CD4-positive, alpha-beta T cell treated with Interleukin-6 for 4 hours (primary cell): ENCODE measurements at places on chromosomes 11 and 22.

GRCh38 chr11:94747146-94747545 lies 21.0 kb upstream of the AMOTL1 start:
- no peak for DNase-seq

DNA sequence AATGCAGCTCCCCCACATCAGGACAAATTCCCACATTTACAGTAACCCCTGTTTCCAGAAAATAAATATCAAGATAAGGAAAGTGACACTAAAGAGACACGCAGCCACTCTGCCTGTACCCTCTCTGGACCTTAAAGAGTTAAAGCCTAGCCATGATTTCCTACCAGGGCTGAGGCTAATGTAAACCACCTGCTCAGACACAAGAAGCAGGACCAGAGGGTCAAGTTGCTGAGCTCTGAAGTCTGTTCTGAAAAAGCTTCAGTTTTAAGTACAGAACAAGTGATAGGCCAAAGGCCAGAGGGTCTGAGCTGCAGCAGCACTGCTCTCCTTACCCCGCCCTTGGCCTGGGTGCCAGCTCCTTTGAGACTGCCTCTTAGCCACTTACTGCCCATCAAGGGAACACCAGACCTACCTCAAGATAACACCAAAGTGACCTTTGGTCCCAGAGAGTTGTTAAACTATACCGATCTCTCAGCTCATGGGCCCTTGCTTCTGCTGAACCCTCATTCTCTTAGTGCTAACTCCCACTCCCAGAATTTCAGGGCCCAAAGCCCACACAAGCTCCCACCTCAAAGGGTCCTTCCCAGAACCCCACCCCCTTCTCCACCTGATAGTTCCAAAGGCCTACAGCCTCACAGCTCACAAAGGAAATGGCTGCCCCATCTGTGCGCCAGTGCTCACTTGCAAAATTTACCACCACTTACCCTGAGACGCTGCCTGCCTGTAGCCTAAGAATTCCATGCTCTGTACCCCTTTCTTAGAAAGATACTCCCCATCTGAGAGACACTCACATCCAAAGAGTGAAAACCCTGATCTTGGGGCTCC lies 40.5 kb downstream of the IL18BP start:
- peak; percentile 24 for DNase-seq

GRCh38 chr11:64409707-64410403 lies 50.9 kb downstream of the RPS6KA4 start:
- no peak for DNase-seq

DNA sequence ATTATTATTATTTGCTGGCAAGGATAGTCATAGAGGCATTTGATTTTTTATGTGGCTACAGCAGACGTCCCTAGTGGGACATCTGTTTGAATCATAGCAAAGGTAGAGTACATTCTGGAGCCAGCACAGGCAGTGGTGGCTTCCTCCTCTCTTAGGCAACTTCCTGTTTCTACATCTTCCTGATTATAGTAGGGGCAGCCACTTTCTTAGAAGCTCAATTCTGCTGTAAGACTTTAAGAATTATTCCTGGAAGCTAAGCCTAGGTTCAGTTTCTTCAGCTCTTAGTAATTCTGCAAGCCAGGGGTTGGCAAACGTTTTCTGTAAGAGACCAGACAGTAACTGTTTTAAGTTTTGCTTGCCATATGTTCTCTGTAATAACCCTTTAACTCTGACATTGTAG lies 129.3 kb upstream of the TENM4 start:
- no peak for DNase-seq

DNA sequence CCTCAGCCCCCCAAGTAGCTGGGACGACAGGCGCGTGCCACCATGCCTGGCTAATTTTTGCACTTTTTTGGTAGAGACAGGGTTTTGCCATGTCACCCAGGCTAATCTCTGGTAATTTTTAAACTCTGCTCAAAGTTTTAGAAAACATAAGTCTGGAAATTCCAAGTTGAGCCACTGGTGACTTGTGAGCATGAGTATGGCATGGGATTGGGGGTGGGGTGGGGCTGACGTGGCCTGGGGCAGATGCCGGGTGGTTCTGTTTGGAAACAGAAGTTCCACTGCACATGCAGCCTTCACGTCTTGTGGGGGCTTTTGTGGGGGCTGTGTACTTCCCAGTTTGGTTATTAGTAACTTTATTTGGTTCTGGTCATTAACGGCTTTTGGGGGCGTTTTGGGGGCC lies 67.3 kb downstream of the PTPRJ start:
- no peak for DNase-seq

DNA sequence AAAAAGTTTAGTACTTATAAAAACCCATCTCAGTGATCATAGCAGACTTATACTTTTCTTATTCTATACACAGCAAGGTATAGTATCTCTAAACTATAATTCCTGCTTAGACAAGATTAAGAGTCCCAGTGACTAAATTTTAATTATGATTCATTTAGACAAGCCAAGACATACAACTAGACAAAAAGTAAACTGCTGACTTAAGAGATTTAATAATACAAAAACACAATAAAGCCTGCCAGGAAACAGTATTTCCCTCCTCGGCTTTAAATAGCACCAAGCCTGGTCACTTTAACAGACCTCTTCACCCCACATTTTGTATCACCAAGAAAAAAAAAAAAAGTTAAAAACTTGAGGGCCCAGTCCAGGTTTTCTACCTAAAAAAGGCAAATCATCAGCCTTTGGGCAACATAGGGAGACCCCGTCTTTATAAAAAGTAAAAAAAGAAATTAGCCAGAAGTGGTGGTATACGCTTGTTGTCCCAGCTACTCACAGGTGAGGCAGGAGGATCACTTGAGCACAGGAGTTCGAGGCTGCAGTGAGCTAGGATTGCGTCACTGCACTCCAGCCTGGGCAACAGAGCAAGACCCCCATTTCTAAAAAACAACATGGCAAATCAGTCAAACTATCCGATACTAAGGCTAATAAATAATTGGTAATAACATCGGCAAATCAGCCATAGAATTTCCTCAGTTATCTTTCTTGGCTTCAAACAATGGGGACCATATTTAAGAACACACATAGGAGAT lies 53.8 kb downstream of the SIK3 start:
- no peak for DNase-seq

- DNase-seq, result no peak
Measured at GRCh38 chr22:32501836-32502752, 27.5 kb downstream of the FBXO7 start.

- no peak for DNase-seq
Measured at GRCh38 chr11:13423372-13423771, 39.6 kb downstream of the BTBD10 start.

DNA sequence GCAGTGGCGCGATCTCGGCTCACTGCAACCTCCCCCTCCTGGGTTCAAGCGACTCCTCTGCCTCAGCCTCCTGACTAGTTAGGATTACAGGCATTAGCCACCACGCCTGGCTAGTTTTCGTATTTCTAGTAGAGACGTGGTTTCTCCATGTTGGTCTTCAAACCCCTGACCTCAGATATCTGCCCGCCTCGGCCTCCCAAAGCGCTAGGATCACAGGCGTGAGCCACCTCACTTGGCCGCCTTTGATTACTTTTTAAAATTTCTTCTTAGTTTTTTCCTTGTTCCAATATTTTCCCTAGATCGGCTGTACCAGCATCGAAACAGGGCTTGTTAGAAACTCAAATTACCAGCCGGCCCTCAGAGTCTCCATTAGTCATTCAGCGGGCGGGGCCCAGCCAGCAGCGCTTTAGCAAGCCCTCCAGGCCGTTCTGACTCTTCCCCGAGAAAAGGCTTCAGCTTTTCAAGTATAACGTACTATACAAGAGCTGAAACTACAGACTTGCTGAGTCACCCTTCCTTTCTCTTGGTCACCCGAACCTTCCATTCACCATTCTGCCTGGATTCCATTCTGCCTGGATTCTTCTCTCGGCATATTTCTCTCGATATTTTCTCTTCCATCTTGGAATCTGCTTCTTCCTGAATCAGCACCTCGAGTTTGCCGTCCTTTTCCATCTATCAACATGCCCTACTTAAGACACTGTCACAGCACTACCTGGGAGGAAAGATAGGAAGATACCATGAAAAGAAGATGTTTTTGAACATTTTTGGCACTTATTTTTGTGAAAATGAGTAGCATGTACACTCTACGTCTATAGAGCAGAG lies 6.7 kb upstream of the CAPRIN1 start:
- DNase-seq, result no peak

DNA sequence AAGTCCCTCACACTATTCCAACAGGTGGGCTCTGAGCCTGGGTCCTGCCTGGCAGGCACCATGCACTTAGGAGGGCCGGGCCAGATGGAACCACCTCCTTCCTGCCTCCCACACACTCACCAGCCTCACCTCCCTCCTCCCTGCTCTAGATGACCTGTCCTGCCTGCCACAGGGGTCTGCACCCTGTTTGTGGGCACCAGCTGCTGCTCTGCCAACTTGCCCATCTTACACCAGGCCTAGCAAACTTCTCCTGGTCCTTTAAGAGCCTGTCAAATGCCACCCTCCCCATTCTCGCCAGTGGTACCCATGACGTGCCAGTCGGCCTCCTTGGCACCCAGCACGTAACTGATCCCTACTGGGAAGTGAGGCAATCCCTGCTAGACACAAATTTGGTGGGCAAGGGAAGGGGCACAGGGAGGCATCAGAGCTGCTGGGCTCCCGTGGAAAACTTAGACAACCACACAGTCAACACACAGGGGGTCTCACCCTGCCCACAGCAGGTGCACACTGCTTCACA lies 3.1 kb downstream of the MOB2 start:
- DNase-seq, result peak; percentile 0

DNA sequence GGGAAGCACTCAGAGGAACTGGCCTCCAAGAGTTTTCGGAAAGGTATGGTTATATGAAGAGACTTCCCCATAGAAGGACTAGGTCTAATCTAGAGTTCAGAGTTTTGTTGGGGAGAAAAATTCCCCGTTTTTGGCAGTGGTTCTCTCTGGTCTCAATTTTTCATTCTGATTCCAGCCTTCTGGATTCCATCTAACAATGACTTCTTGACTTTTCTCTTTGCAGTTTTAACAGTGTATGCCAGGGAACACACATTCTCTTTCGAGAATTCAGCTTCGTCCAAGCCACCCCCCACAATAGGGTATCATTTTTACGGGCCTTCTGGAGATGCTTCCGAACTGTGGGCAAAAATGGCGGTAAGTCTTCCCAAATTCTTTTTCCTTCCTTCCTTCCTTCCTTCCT lies 115.6 kb downstream of the CSTPP1 start:
- DNase-seq, result no peak

DNA sequence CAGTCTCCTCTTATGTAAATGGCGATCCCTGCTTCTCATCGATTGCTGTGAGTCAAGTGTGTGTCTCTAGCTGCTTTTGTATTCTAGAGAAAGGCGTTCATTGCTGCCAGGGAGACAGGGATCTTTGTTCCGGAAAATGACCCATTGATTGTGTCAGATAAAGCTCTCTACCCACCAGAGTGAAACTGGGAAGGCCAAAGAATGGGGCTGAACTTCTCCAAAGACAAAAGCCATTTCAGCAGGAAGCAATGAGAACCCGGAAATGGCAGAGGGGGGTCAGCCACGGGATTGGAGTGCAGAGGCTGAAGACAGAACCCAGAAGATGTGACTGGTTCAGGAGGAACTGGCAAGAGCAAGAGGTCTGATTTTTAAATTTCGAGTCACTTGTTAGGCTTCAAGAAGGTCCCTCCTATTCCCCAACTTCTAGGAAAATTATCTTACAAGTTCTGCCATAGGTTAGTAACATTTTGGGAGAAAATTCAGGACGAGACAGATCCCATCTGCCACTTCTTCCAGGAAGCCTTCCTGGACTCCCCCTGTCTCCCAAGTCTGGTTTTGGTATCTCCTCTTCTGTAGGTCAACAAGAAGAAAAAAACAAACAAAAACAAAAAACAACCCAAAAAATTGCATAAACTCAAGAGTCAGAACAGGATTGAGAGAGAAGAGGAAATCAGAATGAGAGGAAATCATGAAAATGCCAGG lies 110.6 kb downstream of the NECTIN1 start:
- no peak for DNase-seq

GRCh38 chr11:13287681-13288080 lies 10.1 kb downstream of the BMAL1 start:
- DNase-seq, result no peak

DNA sequence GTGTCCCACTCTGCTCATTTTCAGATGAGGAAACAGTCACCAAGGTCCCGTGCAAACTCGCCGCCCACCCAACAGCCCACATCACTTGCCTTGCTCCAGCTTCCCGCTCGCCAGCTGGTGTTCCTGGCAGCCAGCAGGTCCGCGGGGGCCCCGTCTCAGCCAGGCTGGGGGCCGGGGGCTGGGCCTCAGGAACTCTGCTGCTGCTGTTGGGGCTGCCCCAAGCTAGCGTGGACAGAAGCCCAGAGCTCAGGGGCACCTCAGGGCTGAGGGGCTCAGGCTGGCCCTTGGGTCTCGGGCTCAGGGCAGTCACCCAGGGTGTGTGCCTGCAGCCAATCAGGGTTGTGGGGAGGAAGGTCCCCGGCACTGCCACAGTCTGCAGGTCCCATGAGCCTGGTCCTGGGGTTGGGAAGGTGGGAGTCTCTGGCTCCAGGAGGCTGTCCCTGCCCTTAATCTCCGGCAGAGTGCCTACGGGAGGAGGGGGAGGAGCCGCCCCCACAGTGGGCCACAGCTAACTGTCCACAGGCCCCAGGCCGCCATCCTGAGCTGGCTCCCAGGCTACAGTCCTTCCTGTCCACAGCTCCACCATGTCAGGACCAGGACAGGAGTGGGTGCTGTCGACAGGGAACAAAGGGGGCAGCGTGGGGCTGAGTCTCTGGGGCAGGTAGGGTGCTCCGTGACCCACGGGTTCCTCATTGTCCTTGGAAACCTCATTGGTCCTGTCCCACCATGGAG lies 65.2 kb downstream of the ARFGAP3 start:
- DNase-seq, result no peak

GRCh38 chr22:47954107-47954506 lies 1191.7 kb downstream of the TBC1D22A start:
- DNase-seq, result no peak

DNA sequence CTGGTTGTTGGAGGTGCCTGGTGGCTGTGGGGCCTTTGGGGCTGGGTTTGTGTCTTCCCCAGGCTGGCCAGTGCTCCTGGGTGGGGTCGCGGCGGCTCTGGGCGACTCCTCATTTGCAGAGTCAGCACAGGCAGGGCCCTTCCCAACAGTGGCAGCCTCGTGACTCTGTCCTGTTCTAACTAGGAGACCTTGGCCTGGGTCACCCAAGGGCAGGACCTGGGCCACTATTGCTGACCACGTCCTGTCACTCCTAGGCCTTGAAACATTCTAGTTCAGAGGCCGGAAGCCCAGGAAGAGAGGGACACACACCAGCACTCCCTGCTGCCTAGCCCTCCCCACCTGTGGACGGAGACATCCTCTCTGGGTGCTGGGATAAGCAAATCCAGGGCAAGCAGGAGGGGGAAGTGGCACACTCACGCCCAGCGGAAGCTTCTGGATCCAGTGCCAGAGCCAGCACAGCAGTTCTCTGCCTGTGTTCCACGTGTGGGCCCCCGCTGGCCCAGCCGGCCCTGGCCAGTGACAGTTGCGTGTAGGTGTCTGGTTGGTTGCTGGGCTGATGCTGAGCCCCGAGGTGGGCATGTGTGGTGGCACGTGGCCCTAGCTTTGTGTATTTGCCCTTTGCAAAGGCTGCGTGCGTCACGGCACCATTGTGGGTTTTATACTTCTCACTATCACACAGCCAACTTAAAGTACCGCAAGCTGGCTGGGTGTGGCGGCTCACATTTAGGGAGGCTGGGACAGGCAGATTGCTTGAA lies 4.3 kb upstream of the CHID1 start:
- DNase-seq, result no peak
